ENCODE measurements at places on chromosomes 7 and 10.

- peak; percentile 34 for DNase-seq
These were observed 1180.3 kb downstream of the TYW1 start for GRCh38 chr7:68176974-68177373.

- no peak for DNase-seq
These were observed 225.7 kb upstream of the AOAH start for GRCh38 chr7:36949711-36950600.

GRCh38 chr10:45420453-45421192 is 46.6 kb downstream of the ALOX5 start:
- no peak for DNase-seq

- DNase-seq, result no peak
These were observed 54.8 kb downstream of the THNSL1 start for GRCh38 chr10:25071227-25071626.

GRCh38 chr10:56449770-56450169 is 88.7 kb upstream of the ZWINT start:
- DNase-seq, result no peak

GRCh38 chr7:50185208-50185607 is 92.2 kb upstream of the ZPBP start:
- no peak for DNase-seq

- no peak for DNase-seq
These were observed 22.4 kb downstream of the PRSS2 start for GRCh38 chr7:142793156-142793555.

GRCh38 chr7:35379481-35379880 is 125.6 kb upstream of the TBX20 start:
- no peak for DNase-seq

DNA sequence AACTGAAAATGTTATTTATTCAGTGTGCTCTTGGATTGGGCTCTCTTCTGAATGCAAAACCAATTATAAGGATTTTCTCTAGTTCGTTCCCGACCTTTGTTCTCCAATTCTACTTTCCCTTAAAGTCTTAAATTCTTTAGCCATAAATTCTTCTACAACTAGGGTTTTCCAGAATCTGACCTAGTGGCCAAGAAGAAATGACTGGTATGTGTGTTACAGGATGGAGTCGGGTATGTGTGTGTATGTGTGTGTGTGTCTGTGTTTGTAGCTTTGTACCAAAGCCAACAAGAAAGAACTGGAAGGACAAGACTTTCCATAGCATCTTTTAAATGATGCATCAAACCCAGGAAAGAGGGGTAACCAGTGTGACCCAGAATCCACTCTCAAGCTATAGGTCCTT is 25.8 kb upstream of the LEP start:
- no peak for DNase-seq

DNA sequence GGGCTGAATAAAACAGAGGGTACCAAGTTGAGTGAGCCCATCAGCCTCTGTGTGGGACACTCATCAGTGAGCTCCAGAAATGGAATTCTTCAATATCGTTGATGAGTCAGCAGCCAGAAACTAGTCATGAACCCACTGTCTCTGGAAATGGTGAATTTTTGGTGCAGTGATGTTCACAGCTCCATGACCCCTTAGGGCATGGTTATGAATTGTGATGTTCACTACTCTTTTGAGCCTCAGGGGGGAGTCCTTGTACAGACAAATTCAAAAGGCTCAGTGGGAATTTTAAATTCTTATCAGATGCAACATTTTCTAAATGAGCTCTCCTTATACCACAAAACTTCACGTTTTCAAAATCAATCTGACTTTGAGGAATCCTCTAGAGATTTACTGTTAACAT is 335.7 kb downstream of the PHTF2 start:
- no peak for DNase-seq

Measured in HuH-7.5 (cell line).